ENCODE measurements at places on chromosomes 13 and 19.

GRCh38 chr13:50107205-50107604 lies 92.0 kb downstream of the KCNRG start:
- DNase-seq = no peak

DNA sequence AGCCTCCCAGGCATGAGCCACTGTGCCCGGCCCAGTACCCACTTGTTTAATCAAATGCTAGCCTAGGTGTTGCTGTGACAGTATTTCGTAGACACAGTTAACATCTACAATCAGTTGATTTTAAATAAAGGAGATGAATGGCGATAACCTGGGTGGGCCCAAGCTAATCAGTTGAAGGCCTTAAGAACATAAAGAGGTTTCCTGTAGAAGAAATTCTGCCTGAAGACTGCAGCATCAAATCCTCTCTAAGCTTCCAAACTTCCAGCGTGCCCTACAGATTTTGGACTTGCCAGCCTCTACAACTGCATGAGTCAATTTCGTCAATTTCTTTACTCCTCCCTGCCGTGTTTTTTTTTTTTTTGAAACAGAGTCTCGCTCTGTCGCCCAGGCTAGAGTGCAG lies 13.2 kb upstream of the SULT2A1 start:
- DNase-seq = no peak

GRCh38 chr13:44605275-44605674 lies 29.1 kb upstream of the TSC22D1 start:
- no peak for DNase-seq

GRCh38 chr19:15298847-15299567 lies 33.3 kb downstream of the BRD4 start:
- DNase-seq = no peak

GRCh38 chr19:22601906-22602630 lies 32.1 kb upstream of the ZNF492 start:
- no peak for DNase-seq

DNA sequence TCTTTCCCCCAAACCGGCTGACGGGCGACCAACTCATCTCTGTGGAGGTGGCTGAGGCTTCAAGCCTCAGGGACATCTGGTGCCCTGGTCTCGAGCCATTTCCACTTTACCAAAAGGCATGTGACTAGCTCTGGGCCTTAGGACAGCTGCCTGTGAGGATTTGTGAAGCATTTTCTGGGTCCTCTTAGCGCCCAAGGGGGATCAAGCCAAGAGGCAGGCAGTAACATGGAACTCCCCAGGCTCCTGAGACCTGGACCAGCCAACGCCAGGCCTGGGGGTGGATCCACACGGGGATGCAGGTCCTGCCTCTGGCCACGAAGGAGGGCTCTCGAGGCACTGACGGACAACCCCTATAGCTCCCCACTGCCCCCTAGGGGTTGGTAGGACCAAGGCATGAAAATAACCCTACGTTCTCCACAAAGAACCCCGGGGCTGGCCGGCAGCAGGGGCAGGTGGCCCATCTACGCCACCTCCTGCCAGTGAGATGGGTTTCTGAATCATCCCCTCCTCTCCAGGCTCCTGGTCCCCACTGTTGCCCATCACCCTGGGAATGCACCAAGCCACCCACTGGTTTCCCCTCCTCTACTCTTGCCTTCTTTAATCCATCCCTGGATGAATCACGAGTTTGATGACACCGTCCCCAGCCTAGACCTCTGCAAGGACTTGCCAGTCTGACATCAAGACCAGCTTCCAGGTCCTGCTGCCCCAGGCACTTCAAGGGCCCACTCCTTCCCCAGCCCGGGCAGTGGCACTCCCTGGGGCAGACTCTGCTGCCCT lies 7.0 kb upstream of the MYDGF start:
- DNase-seq = no peak

- DNase-seq = no peak
Measured at GRCh38 chr19:3481241-3482090, 1.1 kb upstream of the SMIM24 start.

- no peak for DNase-seq
Measured at GRCh38 chr13:47859165-47859564, 141.9 kb downstream of the SUCLA2 start.

GRCh38 chr13:96381681-96382080 lies 291.8 kb downstream of the HS6ST3 start:
- no peak for DNase-seq

DNA sequence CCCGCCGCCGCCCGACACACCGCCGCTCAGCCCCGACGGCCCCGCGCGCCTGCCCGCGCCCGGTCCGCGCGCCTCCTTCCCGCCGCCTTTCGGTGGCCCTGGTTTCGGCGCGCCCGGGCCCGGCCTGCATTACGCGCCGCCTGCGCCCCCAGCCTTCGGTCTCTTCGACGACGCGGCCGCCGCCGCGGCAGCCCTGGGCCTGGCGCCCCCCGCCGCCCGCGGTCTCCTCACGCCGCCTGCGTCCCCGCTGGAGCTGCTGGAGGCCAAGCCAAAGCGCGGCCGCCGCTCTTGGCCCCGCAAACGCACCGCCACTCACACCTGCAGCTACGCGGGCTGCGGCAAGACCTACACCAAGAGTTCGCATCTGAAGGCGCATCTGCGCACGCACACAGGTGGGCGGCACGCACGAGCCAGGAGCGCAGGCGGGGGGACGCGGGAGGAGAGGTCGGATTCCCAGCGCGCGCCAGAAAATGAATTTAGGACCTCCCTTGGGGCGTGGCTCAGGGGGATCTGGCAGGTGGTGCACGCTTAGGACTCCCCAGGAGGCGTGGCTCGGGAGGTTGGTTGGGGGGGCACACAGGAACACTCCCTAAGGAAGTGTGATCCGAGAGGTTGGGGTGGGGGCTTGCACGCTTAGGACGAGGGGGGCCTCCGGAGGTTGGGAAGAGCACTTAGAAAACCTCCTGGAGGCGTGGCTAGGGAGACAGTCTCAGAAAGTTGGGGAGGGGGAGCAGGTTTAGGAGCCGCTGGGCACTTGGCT lies 1.2 kb downstream of the KLF2 start:
- DNase-seq = no peak

Measured in stimulated activated CD8-positive, alpha-beta memory T cell treated with anti-CD3 and anti-CD28 coated beads, Interleukin-15, amount 100 ng/mL, for 24 hours (primary cell).